ENCODE measurements at places on chromosomes 6 and 20.

DNA sequence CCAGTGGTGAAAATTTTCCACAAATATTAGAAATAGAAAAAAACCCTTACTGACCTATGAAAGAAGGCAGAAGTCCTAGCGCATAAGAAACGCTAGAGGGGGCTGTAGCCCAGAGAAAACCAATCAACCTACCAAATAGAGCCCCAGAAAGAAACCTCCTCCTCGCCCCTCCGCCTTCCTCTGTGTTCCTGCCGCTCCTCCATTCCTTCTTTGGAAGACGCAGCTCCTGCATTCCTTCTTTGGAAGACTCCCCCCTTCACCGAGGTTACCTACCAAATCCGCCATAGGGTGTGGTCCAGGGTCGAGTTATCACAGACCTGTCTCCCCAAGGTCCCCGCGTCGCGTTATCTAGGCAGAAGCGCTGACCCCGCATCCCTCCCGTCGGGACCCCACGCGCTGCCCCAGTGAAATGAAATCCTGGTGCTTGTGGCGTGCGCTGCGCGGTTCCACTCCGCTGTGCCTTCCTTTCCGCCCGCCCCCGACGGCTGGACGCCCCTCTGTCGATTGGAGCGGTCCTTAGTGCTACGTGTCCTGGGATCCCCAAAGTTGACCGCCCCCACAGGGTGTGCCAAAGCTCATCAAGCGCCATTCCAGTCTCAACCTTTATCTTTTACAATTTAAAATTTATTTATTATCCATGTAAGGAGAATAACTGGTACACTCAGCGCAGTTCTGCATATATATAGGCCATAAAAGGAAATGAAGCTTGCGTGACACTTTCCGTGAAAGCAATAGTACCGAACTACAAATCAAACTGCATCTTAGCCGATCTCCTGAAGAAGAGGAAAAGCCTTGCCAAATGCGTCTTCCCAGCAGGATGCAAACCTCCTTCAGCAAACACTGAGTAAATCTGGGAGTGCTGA, 13.0 kb downstream of the RPP21 start:
- no peak for DNase-seq

GRCh38 chr20:22180244-22180643, 404.1 kb downstream of the FOXA2 start:
- DNase-seq: no peak

GRCh38 chr20:59062081-59062480, 19.5 kb upstream of the PRELID3B start:
- no peak for DNase-seq

DNA sequence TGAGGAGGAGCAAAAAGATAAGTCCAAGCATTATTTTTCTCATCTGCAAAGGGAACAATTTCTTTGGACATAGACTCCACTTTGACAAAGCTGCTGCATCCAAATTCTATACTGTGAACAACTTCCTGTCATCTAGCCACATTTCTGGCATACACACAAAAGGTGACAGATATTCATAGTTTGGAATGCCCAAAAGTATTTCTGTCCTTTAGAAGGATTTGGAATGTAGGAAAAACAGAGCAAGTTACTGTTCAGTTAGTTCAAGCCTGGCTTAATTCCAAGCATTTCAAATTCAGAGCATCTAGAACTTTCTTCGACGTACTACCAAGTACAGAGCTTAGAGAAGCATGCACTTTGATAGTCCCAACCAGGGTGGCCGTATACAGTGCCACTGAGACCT, 134.0 kb downstream of the PDE7B start:
- no peak for DNase-seq

- DNase-seq: no peak
These were observed 104.7 kb upstream of the SRSF6 start for GRCh38 chr20:43352996-43353395.

DNA sequence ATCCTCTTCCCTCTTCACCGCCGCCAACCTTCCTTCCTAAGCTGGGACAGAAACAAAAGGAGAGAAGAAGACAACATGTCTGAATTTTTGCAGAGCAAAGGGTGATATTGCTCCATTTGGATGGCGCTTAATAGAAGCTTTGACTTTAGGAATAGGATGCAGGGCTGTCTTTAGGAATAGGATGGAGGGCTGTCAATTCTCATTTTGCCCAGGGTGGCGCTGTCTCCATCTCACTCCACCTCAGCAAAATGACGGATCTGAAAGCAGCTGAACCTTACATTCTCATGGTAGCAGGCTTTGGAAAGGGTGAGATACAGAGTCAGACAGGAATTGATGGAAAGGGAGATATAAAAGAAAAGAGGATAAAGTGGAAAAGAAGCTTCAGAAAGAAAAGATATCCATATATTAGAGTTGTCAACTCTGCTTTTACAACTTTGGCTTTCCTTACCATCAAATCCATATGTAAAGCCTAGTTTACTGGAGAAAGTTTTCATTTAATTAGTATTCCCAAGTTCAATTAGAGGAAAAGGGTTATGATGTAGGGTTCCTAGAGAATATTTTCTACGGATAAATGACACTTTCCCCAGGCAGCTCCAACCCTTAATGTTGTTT, 2.4 kb downstream of the MTCL3 start:
- DNase-seq: peak; percentile 20

DNA sequence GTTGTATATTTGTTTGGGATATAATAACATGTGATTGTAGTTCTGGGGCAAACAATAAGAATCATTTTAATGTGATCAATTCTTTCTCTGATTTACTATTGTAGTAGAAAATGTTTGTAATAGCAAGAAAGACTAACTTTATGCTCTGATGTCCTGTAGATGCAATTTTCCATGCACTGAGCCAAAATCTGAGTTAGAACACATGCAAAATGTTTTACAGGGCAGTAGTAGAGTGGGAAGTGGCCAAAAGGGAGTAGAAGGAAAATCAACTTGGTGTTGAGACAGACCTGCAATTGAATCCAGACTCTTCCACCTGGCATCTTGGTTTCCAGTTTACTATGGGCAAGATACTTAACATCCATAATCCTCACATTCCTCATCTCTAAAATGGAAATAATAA, 93.5 kb upstream of the BMP5 start:
- no peak for DNase-seq

GRCh38 chr6:18405477-18406293, 18.5 kb downstream of the RNF144B start:
- DNase-seq: no peak

DNA sequence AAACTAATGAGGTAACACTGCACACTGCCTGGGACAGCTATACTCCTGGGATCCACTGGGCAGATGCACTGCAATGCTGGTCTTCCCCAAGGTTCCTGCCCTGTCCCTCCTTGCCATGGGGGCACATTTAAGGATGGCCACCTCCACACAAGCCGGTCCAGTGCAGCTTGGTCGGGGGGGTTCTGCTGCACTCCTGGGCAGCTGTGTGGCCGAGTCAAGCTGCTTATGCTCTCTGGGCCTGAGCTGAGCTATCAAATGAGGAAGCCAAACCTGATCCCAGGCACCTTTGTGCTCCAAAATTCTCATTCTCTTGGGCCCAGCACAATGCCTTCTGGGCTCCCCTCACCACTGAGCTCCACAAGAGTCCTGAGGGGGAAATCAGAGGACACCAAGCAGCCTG, 37.3 kb downstream of the NINL start:
- no peak for DNase-seq

DNA sequence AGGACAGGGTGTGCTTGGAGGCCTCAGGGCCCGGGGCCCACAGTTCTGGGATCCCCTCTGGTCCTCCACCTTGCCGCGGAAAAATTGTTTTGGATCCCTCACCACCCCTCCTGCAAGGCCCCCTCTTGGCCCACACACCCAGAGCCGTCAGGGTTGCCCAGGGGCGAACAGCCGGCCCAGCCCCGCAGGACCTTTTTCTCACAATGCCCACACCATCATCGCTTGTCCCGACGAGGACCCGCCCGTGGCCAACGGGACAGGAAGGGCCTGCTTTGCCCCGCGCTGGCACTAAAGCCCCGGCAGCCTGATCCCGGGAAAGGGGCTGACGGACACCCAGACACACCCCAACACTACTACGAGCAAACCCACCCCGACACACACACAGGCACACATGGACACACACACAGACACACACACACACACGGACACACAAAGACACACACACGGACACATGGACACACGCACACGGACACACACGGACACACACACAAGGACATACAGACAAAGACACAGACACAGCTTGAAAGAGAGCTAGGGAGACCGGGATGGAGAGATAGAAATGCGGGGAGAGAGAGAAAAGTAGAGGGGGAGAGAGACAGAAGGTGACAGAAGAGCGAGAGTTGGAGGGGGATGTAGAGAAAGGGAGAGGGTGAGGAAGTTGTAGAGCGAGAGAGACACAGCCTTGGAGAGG, 1493.5 kb upstream of the DEFB115 start:
- DNase-seq: no peak

GRCh38 chr6:105153676-105154075, 26.1 kb downstream of the POPDC3 start:
- no peak for DNase-seq

- DNase-seq: no peak
These were observed 160.5 kb downstream of the THBS2 start for GRCh38 chr6:169093066-169093723.

Measured in GM18507 (cell line).